ENCODE measurements at places on chromosomes 2 and 18. TPM values are rescaled to one million over a fixed set of nuclear protein-coding genes. Genes with fewer than 3 reads are reported as not detected.

The ABCG5 gene
- total RNA-seq: not detected

The C2orf78 gene
- total RNA-seq: not detected

The ADCYAP1 gene
- total RNA-seq: not detected

DNA sequence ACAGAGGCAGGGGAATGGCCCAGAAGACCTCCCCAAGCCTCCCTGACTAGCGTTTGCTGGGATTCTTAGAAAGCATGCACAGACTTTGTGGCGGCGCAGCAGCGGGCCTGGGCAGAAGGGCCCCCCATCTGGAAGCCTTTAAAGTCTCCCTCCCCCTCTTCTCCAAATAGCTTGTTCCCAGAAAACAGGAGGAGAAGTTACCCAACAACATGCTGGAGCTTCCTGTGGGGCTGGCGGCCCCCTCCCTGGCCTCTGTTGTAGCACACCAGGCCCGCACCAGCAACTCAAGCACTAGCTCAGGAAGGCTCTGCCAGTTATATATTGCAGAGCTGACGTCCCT, 334.8 kb downstream of the DYSF start:
- no peak for DNase-seq

- DNase-seq: no peak
Measured at GRCh38 chr2:38301969-38302702, 74.9 kb downstream of the ATL2 start.

The RNU2-63P gene
- total RNA-seq: 35.8 TPM

Data from CD8-positive, alpha-beta memory T cell (primary cell).